ENCODE measurements at places on chromosomes 2 and 18. TPM values are rescaled to one million over a fixed set of nuclear protein-coding genes. Genes with fewer than 3 reads are reported as not detected.

The TMEM163 gene
- total RNA-seq: 27.7 TPM

The CYP27A1 gene
- 0.98 TPM for total RNA-seq

The TEKT4 gene
- total RNA-seq: not detected

The LYG2 gene
- total RNA-seq: not detected

The LDLRAD4 gene
- total RNA-seq: 0.29 TPM

The SCYGR4 gene
- total RNA-seq: not detected

The SERPINB10 gene
- not detected for total RNA-seq

The ALPP gene
- total RNA-seq: 0.34 TPM

The PDE1A gene
- 4.2 TPM for total RNA-seq

DNA sequence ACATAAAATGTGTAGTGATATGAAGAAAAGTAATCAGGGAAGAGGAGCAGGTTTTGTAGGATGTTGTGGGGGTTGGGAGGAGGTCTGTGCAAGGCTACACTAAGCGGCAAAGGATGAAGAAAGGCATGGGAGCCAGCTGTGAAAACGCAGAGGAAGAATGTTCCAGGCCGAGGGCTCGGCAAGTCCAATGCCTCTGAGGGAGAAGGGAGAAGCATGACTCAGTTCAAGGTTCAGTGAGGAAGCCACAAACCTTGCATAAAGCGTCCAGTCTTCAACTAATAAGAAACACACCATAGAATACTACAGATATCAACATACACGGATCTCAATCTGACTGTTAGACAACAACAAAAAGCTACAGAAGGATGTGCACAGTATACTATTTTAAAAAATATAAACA, 16.2 kb downstream of the EPB41L3 start:
- DNase-seq: no peak

DNA sequence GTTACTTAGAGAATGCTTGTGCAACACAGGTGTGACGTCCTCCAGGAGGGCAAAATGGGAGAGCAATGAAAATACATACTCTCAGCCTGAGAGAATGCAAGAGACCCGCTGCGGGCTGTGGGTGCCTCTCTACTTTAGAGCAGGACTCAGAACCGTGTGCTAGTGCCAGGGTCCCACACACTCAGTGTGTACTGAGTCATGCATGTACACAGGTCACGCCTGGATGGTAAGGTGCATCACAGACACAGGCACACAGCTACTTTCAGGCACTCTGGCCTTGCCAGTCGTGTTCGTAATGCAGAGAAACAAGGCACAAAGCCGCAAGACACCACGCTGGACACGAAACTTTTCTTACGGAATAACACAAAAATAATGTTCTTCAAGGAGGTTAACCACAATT, 125.3 kb downstream of the ZNF516 start:
- DNase-seq: no peak

DNA sequence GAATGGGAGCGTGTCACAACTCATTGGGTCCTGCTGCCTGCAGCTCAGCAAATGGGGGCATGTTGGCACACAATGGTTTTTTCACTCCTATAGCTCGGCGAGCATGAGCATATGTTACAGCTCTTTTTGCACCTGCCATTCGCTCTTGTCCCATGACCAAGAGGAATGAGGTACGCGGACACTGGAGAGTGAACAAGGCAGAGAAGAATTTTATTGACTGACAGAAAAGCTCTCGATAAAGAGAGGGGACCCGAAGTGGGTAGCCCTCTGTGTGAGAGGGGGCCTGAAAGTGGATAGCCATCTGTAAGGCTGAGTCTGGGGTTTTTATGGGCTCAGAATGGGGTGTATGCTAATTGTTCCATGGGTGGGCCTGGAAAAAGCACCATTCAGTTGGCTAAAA, 5.5 kb downstream of the ACYP2 start:
- no peak for DNase-seq

- DNase-seq: no peak
These were observed 72.0 kb upstream of the AFF3 start for GRCh38 chr2:100214265-100214971.

DNA sequence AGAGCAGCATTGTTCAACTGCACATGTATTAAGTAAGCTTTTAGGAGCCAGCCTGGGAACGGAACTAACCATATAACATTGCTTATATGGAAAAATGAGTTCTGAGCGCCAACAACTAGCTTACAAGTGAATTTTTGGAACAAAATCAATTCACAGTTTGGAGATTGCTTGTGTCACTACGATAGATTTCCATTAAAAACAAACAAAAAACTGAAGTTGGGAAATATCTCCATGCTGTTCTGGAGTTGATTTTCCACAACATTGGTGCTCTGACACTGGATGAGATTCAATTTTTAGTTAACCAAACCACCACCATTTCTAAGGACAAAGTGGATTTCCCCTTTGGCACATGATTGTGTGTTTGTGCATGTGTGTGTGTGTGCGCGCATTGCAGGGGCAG, 56.9 kb upstream of the ZNF397 start:
- no peak for DNase-seq

- DNase-seq: no peak
These were observed 40.3 kb upstream of the HNRNPA3 start for GRCh38 chr2:177172034-177172880.

- peak; percentile 58 for DNase-seq
These were observed 659 bp downstream of the ZNF142 start for GRCh38 chr2:218658671-218659257.

GRCh38 chr2:189751080-189751658, 11.4 kb downstream of the OSGEPL1 start:
- DNase-seq: peak; percentile 50

DNA sequence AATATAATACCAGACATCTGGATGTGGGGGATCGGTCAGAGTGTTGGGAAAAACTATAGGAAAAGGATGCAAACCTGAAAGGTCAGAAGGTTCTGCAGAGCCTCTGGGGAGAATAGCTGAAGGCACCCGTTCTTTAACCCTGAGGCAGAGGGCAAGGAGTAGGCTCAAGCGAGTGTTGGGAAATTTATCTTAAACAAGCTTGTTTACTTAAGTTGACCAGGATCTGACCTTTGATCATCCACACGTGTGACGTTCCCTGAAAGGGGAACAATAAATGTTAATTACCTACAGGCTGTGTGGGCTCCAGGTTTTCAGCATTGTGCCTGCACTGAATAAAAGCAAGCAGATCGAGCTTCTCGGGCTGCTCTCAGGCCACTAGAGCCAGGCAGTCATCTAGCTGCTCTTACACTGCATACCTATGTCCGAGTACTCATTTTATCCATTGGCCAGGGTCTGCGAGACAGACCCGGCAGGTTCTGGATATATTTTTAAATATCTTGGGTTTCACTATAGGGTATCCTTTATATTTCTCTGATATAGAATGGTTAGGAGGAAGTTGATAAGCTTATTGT, 400.6 kb upstream of the CHST9 start:
- no peak for DNase-seq

DNA sequence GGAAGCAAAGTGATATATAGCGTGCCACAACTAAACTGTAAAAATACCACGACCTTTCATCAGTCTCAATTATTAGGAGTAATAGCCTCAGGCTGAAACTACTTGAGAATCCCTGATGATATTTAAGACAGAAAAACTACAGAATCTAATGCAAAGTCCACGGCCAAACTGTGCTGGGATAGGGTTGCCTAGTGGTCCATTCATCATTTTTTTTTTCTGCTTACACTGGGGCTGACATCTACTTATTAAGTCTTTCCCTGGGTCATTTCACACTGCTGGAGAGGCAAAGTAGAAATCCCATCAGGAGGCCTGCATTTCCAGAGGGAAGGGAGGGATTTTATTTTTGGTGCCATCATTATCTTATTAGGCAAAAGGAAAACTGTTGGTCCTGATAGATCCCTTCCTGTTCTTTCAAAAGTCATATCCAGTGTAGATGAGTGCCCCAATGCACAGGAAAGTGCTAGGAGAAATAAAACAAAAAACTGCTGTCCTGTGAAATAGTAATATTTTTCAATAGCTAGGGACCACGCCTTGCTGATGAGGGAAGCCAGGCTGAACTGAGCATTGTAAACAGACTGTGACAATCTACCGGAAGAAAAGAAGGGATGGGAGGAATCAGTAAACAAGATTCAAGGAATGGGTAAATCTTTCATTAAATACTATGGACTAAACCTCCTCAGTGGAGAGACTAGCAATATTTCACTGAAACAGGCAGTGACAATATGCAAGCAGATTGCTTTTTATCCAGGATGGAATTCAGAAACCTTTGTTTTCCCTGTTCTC, 644.3 kb downstream of the IRS1 start:
- no peak for DNase-seq

DNA sequence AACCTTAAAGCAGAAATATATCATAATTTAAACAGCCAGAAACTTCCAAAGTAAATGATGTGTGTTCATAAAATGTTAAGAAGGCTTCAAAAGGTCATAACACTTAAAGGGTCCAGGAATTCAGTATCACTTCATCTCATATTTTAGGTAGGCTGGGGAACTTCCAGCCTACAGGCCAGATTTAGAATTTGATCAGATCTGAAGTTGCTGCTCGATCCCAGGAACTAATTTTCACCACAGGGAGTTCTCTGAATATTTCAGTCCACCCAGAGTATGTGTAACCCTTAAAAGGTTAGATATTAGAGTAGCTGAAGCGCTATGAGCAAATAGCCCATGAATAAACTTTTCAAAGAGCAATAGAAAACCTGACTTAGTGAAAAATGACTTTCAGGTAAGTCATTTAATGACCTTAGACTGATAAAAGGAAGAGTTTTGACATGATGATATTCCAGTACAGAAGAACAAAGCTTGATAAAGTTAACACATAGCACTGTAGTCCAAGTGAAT, 1.7 kb downstream of the WIPF1 start:
- no peak for DNase-seq

GRCh38 chr18:43587538-43588153, 310.4 kb upstream of the SYT4 start:
- DNase-seq: no peak

DNA sequence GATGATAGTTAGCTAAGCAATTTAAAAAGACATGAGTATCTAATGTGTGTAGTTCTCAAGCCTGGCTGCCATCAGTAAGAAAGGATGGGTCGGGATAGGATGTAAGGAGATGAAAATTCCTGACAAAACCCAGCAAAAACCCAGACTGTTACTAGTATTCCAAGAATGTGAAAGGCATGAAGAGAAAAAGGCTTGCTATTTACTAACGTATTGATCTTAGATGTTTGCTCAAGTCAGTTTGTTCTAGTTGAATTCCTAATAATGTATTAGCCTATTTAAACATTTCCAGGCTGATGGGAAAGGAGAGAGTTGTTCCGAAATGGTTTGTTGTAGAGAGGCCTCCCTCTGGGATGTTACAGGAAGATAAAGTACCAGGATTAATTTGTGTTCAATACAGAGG, 88.2 kb downstream of the ZNF532 start:
- no peak for DNase-seq

DNA sequence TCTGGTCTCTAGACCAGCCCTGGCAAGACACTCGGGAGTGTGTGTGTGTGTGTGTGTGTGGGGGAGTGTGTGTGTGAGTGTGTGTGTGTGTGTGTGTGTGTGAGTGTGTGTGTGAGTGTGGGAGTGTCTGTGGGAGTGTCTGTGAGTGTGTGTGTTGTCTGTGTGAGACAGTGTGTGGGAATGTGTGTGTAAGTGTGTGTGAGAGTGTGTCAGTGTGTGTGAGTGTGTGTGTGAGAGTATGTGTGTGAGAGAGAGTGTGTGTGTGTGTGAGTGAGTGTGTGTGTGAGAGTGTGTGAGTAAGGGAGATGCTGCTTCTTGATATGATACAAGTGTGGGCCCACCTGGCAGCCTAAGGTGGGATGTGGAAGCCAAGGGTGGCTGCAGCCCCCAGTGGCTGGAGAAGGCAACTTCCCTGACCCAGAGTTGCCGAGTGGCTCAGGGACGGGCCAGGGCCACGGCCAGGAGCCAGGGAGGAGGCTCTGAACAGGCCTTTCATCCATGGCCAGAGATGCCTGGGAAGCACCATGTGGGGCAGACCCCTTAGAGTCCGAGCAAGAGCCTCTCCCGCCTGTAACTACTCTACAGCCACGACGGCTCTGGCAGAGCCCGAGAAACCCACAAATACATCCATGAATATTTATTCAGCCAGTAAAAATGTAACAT, 159.3 kb upstream of the MYCN start:
- DNase-seq: no peak

DNA sequence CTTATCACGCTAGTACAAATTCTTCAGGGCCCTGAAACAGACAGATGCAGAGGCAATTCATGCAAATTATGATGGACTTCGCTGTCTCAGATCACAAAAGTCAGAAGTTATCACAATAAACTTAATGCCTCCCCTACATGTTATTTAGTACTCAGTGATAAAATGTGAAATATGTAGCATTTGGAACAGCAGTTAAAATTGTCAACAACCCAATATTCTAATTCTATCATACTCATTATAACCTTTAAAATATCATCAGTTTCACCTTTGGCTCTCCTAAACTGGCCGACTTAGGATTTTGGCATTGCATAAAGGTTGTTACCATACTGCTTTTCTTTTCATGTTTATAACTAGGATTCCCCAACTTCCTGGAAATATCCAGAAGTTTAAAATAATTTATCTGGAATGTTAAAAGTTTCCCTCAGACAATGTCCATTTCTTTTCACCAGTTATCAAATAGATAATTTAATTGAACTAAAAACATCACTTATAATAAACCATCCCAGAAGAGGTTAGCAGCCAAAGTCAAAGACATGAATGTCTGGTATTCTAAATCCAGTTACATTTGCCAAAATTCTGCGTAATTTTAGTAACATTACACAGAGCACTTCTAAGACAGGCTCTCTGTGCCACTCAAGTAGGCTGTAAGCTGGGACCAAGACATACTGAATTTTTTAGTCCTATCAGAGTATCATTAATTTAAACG, 239.8 kb downstream of the RBM43 start:
- DNase-seq: no peak

- DNase-seq: no peak
These were observed 36.5 kb upstream of the TNFRSF11A start for GRCh38 chr18:62288665-62289008.

GRCh38 chr2:155404433-155405002, 706.0 kb downstream of the KCNJ3 start:
- DNase-seq: no peak

DNA sequence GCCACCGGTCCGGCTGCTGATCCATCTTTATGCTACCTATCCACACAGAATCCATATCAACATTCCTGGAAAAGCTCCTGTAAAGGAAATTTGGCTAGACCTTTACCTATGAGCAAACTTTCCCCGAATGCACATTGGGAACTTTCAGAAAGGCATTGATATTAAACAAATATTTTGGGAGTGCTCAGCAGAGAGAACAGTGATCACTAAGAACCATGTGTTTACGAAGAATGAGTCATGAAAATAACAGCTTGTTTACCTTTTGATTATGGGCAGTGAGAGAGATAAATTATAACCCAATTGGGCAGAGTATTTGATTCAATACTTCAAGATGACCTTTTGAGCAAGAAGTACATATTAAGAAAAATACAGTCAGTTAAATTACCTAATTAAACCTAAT, 189.7 kb upstream of the CDH2 start:
- no peak for DNase-seq

GRCh38 chr2:106581755-106582147, 94.6 kb downstream of the CD8B2 start:
- DNase-seq: no peak

DNA sequence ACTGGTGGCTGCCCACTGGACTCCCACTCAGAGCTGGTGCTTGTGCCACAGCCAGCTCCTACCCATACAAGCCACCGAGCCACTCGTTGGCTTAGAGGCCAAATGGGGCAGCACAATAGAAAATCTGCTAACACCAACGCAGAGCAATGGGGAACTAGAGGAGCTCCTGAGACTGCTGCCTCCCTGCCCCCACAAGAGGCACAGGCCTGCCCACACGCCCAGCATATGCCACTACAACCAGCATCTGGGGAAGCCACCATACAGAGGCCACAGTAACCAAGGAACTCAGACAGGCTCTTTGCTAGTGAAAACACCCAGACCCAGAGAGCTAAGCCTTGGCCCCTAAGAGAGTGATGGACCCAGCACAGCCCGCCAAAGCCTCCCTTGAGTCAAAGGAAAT, 231.2 kb upstream of the RAB6C start:
- DNase-seq: no peak

All from glutamatergic neuron (in vitro differentiated cells).